ENCODE measurements at places on chromosomes 16 and 17.

- DNase-seq, result no peak
Observed at GRCh38 chr17:66511135-66511534, 208.7 kb downstream of the PRKCA start.

GRCh38 chr17:64099543-64099942 is 30.4 kb downstream of the ERN1 start:
- no peak for DNase-seq

DNA sequence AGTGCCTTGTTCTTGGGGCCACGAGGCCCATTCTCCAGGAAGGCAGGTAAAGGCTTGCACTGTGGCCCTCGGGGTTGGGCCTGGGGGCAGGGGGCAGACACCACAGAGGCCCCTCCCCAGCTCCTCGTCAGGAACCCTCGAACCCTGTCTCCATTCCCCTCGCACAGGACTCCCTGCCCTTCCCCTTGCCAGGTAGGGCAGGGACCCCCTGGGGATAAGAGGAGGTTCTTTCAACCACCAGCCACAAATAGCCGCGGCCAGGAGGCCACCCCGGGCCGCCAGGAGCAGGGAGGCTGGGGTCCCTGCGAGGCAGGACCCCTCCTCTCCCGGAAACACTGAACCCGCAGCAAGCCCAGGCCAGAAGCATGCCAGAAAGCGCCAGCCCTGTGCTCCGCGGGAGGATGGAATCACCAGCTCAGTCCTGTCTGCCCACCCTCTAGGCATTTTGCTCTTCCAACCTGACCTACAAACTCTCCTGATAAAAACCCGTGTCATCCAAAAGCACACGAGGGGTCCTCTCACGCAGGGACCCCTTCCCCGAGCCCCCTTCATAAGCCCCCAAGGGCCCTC is 45.6 kb downstream of the SLC47A1 start:
- DNase-seq, result no peak

DNA sequence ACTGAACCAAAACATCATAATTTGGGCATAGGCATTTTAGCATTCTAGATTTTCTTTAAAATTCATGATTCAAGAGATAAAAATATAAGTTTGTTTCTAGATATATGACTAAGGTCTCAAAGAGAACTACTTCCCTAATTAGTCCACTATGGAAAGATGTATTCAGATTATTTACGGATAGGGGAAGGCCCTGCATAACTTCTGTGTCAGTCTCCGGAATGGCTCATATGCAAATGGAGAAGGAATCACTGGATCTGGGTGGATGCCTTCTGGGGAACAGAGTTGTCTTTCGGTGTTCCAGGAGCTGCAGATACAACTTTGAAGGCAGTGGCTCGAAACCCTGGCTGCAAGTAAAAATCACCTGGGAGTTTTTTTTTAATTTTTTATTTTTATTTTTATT is 17.1 kb upstream of the WFIKKN2 start:
- DNase-seq, result no peak

DNA sequence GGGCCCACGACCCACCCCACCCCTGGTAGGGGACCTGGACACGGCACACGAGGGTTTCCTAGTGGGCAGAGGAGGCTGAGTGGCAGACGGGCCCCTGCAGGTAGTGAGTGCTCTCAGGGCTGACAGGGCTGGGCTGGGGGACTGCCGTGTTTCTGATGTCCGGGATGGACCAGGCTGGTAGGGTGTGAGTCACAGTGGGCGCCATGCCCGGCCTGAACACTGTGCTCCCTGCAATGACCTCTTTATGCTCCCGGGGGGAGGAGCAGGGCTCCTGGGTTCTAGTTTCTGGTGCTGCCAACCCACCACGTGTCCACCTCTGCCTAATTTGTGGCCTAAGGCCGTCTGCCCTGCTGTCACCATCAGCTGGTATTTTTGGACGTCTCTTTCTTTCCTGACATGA is 26.3 kb downstream of the ARHGAP23 start:
- no peak for DNase-seq

DNA sequence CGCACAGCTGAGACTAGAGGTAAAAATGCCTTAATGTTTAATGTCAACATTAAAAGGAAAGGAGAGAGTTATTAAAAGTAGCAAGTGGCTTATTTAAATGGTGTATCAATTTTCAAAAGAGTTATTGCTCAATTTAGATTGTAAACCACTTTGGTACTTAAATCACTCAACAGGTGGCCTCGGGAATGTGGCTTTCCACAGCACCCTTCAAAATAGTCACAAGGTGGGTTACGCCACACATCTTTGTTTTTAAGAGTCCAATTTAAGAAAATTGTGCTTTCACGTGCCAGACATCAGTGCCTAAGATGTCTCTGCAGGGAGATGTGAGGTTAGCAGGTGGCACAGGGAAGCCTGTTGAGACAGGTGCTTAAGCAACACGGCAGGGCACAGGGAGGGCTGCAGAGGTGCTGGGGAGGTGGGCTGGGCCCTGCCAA is 27.5 kb upstream of the ADCY7 start:
- DNase-seq, result no peak

- no peak for DNase-seq
Observed at GRCh38 chr16:53087101-53087500, 32.3 kb downstream of the CHD9 start.

DNA sequence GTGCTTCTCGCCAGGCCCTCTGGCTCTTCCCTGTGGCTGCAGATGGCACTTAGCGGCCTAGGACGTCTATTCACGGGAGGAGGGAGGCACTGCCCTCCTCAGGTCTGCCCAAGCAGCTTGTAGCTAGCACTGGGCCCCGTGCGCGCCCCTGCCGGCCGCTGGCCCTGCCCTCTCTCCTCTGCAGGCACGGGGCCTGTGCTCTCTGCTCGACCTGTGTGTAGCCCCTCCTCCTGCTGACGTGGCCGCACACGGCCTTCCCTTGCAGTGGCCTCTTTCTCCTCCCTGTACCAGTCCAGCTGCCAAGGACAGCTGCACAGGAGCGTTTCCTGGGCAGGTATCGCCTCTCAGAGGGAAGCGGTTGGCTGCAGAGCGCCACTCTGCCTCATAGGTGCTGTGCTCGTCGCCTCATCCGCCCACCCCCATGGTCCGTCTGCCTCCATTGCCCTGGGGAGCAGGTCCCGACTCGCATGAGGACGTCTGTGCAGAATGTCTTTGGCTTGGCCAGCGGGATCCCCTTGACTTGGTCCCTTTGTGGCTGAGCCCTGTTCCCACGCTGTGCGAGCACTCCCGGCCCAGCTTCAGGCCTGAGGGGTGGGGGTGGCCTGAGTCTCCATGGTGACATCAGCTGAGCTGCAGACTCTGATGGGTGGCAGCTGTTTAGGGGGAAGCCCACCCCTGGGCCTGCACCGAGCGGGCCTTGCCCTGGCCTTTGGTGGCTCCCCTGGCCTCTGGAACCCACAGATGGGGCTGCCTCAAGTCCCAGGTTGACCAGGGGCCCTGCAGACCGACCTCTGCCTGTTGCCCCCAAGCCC is 34.6 kb downstream of the TSC2 start:
- no peak for DNase-seq

GRCh38 chr16:52543654-52544053 is 3.3 kb downstream of the TOX3 start:
- no peak for DNase-seq

- no peak for DNase-seq
Observed at GRCh38 chr16:47182318-47182717, 38.6 kb upstream of the NETO2 start.

- no peak for DNase-seq
Observed at GRCh38 chr16:72094266-72094610, 591 bp downstream of the DHX38 start.

DNA sequence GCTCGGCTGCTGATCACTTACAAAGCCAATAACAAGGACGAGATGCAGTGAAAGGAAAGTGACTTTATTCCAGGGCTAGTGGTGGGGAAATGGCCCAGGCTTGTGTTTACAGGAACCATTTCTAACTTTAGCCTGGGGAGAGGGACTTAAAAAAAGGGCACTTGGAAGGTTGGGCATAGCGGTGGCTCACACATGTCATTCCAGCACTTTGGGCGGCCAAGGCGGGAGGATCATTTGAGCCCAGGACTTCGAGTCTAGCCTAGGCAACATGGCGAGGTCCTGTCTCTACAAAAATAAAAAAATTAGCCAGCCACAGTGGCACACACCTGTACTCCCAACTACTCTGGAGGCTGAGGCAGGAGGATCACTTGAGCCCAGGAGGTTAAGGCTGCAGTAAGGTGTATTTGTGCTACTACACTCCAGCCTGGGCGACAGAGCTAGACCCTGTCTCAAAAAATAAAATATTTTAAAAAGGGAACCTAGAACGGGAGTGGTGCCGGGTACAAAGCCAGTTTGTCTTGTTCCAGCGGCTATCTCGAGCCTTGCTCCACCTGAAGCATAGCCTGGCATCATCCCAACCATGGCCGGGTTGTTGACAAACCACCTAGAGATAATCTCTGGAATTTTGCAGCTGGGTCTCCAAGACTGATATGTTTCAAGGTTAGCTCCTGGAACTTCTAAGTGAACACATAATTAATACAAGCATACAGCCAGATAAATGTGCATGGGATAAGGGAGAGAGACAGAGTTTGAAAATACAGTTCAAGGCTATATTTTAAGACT is 5.7 kb upstream of the TVP23A start:
- DNase-seq, result no peak

DNA sequence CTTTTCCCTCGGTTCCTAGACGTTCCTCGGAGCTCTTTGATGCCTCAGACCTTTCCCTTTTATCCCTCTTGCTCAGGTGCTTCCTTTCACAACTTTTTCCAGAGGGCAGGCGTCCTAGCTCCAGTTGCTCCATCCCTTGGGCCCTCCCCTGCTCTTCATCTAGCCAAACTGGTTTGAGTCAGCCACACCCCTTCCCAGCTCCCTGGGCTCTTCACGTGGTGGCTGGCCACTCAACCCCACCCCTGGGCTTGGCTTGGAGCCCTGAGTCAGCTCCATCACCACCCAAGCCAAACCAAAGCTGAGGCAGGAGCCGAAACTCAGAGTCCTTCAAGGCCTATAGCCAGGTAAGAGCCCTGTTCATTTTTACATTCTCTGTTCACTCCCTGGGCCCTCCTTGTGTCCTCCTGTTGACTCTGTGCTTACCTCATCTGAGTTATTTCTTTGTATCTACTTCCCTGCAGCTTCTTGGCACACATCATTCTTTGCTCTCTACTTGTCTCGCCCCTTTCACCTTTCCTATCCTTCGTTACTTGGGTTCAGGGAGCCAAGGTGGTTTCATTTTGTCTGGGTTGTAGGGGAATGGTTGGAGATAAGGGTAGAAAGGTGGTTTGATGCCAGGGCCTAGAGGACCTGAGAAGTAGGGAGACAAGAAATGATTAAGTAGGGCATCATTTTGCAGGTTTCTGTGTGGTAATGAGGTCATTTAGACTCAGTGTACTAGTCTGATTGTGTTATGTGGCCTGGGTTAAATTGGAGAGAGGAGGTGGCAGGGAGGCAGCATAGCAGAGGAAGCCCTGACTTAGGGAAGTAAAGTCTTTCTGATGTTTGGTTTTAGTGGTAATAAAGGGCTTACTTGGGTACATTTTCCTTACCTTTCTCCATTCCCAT is 7.6 kb upstream of the PHKG2 start:
- no peak for DNase-seq

GRCh38 chr16:27480761-27481160 is 69.0 kb downstream of the GTF3C1 start:
- DNase-seq, result no peak

DNA sequence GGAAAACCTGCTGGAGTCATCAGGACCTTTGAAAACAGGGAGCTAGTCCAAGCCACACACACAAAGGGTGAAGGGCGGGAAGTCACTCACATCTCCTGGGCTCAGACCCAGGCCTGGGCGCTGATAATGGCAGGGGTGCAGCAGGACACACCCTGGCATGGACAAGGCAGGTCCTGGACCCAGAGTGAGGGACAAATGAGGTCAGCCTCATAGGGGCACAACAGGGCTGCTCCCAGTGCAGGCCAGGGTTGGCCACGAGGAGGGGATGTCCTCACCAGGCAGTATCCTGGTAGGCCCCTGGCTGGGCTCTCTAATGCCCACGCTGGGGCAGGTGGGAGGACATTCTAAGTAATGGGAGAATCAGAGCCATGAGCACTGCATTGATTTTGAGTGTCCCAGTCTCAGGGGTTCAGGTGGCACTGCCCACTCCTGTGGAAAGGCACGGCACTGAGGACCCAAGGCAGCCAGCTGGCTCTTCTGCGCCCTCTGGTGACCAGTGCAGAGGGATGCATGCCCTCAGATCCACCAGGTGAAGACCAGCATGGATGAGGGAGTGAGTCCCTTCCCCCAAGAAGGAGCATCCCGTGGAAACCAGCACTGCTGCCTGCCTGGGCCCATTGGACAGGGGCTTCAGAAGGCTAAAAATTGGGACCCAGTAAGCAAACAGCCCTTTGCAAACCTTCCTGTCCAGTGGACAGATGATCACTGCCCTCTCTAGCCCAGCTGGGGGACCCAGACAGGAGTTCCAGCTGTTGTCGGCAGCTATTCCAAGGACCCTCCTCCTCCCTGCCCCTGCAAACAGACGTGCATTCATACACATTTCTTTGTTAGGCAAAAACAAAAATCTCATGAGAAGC is 23.4 kb upstream of the SREBF1 start:
- DNase-seq, result peak; percentile 71

DNA sequence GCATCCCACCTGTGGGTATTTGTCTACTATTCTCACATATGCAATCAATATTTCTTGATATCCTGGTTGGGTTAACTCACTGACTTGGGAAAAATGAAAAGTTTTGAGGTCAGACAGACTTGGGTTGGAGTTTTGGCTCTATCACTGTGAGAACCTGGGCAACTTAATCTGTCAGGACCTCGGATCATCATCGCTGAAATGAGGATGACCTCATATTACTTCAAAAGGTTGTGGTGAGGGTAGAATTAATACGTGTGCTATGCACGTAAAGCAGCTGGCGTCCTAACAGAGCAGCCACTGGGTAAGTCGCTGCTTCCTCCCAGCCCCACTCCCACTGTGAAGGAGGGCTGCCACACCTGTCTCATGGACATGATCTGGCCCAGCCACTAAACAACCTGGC is 57.3 kb downstream of the COG7 start:
- no peak for DNase-seq

- DNase-seq, result no peak
Observed at GRCh38 chr17:43636426-43636825, 25.3 kb downstream of the MEOX1 start.

- no peak for DNase-seq
Observed at GRCh38 chr17:47401100-47401499, 77.3 kb downstream of the EFCAB13 start.

- DNase-seq, result peak; percentile 49
Observed at GRCh38 chr16:2147981-2148671, at the start of gene RAB26. RAB26 (plus strand) TSS chr16:2148625; CDS start chr16:2148784, 159 bp downstream.

DNA sequence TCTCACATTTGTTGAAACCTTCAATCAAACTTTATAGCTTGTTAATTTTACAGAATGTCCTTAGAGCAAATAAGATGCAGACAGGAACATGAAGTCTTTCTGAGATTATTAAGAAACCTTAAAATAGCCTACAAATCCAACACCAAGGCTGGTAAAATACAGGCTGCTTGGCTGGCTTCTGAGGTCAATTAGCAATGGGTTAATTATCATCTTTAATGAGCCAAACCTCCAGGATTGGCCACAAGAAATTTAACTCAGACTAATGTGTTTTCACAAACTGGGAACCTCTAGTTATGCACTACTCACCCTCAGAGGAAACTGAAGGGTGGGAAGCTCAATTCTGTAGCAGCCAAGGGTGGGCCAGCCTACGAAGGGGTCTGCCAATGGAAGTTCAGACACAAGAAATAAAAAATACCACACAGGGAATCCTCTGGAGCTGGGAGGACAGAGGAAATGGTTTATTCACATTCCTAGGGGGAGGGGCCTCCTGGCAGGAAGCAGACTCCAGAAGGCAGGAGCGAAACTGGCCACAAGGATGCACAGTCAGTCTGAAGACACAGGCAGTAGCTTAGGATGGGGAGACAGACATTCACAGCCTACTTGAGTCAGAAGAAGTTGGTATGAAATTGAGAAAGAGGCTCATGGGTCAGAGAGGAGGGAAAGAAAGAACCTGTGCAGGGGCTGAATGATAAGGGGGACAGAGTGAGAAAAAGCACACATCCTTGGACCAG is 36.1 kb downstream of the HIC1 start:
- no peak for DNase-seq

- no peak for DNase-seq
Observed at GRCh38 chr17:57561072-57561861, 183.8 kb downstream of the CCDC182 start.
